Stimulated activated CD4-positive, alpha-beta T cell treated with anti-CD3 and anti-CD28 coated beads, Interleukin-2, amount 100 ng/mL, for 48 hours (primary cell): ENCODE measurements at places on chromosomes 5 and 9.

DNA sequence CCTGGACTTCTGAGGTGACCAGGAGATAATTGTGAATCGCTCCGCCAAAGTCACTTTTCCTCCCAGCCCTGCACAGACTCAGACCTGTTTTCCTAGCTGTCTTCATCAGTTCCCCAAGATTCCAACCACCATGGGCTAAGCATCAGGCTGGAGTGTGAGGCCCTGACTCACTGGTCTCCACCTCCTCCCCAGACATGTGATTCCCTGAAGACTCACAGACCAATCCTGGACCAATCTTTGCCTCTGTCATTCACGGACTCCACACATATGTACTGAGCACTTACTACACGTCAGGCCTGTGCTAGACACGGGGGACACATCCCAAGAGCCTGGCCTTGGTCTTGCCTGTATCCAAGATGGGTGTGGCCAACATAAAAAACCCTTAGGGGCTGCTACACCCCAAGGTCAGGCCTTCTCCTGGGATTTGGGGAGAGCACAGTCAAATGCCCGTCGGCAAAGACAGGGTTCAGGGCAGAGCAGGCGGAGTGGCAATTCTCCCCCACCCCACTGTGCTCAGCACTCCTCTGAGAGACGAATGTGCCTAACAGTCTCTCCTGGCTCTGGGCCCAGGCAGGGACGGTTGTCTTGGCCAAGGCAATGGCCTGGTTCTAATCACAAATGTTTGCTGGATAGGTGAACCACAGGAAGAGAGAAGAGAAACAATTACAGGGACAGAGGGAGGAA lies 11.9 kb downstream of the EEIG1 start:
- DNase-seq = no peak

GRCh38 chr9:81390792-81391456 lies 298.4 kb downstream of the TLE1 start:
- DNase-seq = no peak

- peak; percentile 15 for DNase-seq
Measured at GRCh38 chr5:36079200-36079781, 12.6 kb upstream of the UGT3A2 start.

DNA sequence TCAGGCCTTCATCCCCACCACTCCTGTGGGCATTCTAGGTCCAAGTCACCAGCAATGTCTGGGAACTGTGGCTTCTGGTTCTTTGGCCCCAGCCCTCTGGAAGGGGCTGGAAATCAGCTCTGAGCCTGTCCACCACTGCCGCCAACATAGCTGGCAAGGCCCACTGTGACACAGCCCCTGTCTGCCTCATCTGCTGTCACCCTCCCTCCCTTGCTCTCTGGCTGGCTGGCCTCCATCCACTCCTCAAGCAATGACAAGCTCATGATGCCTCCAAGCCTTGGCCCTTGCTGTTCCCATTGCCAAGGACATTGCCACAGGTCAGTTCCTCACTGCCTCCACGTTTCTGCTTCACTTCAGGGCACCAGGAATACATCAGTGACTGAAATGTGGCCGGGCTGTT lies 93.7 kb downstream of the LHX2 start:
- DNase-seq = no peak

DNA sequence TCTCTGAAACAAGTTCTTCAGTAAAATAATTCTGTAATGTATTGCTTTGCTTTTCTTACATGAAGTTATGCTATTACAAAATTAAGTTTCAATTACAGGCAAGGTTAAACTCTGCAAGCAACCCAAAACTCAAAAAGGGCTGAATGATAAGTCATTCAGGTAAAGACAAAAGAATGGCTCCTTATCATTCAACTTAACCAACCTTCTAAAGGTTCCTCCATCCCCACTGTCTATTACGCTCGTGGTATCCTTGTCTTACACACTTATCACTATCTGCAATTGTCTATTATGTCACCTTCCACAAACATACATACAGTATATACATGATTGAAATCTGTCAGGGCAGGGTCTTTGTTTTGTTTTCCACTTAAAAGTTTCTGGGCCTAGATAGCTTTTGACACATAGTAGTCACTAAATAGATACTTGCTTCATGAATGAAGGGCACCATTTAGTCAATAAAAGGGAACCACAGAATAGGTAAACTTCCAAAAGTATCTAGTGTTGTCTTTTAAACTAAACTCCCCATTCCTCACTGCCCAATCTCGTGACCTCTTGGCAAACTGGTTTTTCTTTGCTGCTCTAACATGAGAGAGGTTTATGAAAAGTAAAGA lies 6.9 kb downstream of the RPL37 start:
- no peak for DNase-seq

- DNase-seq = no peak
Measured at GRCh38 chr5:125766706-125767105, 656.5 kb upstream of the GRAMD2B start.

DNA sequence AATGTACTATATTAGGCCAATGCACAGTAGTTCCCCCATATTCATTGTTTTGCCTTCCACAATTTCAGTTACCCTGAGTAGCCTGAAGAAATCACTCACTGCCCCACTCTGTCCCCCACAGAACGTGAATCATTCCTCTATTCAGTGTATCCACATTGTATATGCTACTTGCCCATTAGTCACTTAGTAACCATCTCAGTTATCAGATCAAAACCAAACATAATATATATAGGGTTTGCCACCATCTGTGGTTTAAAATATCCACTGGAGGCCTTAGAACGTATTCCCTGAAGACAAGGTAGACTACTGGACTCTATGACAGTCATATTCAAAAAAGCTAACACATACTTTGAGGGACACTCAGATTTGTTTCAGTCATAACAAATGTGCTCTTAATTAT lies 465.7 kb upstream of the RGMB start:
- DNase-seq = no peak

DNA sequence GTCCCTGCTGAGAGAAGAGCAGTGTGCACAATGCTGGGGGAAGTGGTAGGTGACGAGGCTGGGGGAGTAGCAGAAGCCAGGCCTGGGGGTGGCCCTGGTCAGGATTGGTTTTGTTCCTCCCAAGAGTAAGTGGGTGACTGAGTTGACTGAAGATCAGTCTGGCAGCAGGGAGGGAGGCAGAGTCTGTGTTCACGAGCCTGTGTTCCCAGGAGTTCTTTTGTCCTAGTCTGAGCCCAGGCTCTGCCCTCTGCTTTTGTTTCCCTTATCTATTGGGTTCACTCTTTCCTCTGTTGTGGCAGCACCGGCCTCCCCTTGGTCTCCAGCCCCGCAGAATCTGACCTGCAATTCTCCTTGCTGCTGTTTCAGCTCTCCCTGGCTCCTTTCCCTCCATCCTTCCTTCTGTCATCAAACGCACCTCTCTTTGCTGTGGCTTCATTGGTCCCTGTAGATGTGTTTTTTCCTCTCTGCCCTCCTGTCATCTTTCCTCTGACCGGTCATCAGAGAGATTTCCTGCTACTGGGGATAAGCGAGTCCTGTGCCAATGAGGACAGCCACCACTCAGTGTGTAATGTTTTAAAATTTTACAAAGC lies 607.4 kb downstream of the KIF4B start:
- DNase-seq = no peak
